ENCODE measurements at places on chromosomes 4 and X. TPM values are rescaled to one million over a fixed set of nuclear protein-coding genes. Genes with fewer than 3 reads are reported as not detected.
A peak's percentile ranks its signal among the peaks of the same experiment; 100 is the strongest.

PNMA6A gene
- polyA plus RNA-seq = 0.71 TPM

TMEM154 gene
- 0.58 TPM for polyA plus RNA-seq

GRCh38 chr4:139210486-139210885 is 33.5 kb upstream of the ELF2 start:
- DNase-seq = no peak
- H3K4me3 ChIP-seq = no peak overlapping the region
- H3K27me3 ChIP-seq = no peaks in the 10 kb centered on the region
- H3K4me1 ChIP-seq = peaks cover 9% of the 10 kb centered on the region
- no peaks in the 10 kb centered on the region for H3K36me3 ChIP-seq

DNA sequence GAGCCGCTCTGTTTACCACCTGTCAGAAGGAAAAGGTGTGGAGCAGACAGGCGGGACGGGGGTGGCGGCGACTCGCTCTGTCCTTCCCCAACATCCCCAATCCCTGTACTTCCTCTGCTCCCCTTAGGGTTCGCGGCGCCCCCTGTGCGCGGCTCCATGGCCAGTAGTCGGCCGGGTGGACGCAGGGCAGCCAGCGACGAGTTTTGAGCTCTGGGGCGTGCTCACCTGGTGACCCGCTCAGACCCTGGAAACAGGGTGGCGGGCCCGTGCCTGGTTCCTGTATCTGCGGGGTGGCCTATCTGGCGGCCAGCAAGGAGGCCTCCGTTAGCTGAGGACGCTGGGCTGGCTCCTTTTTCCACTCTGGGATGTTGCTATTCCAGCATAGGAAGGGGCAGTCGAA is 5.4 kb upstream of the MAGIX start:
- H3K36me3 ChIP-seq = no peaks in the 10 kb centered on the region
- peaks cover 8% of the 10 kb centered on the region for H3K27me3 ChIP-seq
- DNase-seq = no peak
- H3K4me1 ChIP-seq = no peaks in the 10 kb centered on the region
- H3K4me3 ChIP-seq = no peak overlapping the region

DNA sequence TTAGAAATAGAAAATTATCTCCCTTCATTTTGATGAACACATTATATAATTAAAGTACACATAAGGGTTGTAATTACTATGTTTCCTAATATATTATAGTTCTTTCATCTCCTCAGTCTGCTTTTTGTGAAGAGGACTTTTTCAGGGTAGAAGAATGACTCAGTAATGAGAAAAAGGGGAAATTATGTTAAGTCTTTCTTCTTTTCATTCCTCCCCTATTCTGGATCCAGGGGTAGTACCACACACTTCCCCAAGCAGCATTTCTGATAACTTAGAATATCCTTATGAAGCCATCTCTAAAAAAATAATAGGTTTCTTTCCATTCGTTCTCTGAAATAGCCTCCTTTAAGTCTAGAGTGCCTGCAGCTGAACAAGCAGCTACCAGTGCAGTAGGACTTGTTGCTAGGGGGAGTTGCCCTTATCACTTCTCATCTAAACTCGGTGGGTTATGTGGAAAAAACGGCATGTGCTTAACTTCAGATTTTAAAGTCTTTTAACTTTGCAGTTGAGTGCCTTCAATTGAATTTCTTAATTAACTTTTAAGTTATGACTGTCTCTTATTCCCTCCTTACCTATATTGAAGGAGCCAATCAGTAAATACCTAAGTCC is 184.8 kb downstream of the ARHGAP24 start:
- no peaks in the 10 kb centered on the region for H3K4me1 ChIP-seq
- no peaks in the 10 kb centered on the region for H3K36me3 ChIP-seq
- H3K27ac ChIP-seq = no peak overlapping the region
- no peak for DNase-seq

GRCh38 chr4:59240011-59240410 is 1960.1 kb upstream of the ADGRL3 start:
- no peaks in the 10 kb centered on the region for H3K27me3 ChIP-seq
- H3K27ac ChIP-seq = no peak overlapping the region
- H3K4me3 ChIP-seq = no peak overlapping the region
- no peak for DNase-seq
- no peaks in the 10 kb centered on the region for H3K36me3 ChIP-seq
- H3K4me1 ChIP-seq = no peaks in the 10 kb centered on the region

DNA sequence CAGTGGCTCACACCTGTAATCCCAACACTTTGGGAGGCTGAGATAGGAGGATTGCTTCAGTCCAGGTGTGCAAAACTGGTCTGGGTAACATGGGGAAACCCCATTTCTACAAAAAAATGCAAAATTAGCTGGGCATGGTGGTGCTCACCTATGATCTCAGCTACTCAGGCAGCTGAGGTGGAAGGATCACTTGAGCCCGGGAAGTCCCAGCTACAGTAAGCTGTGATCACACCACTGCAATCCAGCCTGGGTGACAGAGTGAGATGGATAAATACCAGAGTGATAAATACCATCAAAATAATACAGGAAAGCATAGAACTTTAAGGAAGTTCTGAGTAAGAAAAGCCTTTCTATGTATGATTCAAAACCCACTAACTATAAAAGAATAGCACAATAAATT is 52.8 kb downstream of the LRBA start:
- H3K27me3 ChIP-seq = no peaks in the 10 kb centered on the region
- H3K4me3 ChIP-seq = no peak overlapping the region
- H3K4me1 ChIP-seq = no peaks in the 10 kb centered on the region

- H3K4me3 ChIP-seq = no peak overlapping the region
- no peak for DNase-seq
- no peak overlapping the region for H3K27ac ChIP-seq
- no peaks in the 10 kb centered on the region for H3K4me1 ChIP-seq
Measured at GRCh38 chr4:174425669-174426068, 96.6 kb downstream of the HPGD start.

DNA sequence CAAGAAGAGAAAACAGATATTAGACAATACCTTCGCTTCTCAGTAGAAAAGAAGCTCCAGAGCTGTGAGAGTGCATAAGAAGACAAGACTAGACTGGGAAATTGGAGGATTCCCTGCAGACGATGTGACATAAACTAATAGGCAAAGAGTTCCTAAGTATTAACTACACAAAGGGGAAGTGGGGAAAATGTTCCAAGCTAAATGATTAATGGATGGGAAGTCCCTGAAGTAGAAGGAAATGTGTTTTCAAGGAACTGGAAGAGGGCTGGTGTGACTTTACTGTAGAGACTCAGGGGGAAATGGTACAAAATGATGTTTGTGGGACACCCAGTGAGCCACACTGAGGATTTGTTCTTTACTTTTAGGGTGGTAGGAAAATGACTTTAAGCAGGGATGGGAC is 69.7 kb upstream of the DCLK2 start:
- peak overlapping the region; percentile 59 for H3K27ac ChIP-seq
- H3K4me1 ChIP-seq = peaks cover 43% of the 10 kb centered on the region
- DNase-seq = no peak
- no peaks in the 10 kb centered on the region for H3K36me3 ChIP-seq

DNA sequence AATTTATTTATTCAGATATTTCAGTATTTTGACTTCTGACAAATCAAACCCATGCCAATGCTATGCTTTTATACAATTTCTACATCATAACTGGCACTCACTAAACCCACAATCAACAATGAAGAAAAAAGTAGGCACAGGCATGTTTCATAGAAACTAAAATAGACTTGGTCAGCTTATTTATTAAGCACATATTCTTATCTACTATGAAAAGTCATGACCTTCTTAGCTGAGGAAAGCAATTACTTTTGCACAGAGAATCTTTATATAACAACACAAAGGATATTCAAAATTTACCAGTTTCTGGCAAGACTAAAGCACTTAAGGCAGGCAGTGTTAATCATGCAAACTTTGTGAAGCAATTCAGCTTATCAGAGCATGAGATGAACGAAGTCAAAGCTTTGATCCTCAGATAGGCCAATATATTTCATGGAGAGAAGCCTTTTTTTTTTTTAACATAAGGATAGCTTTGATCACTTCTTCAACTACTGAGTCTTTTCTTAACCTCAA is 490.6 kb downstream of the INPP4B start:
- no peak overlapping the region for H3K4me3 ChIP-seq
- no peaks in the 10 kb centered on the region for H3K36me3 ChIP-seq
- no peaks in the 10 kb centered on the region for H3K4me1 ChIP-seq
- no peaks in the 10 kb centered on the region for H3K27me3 ChIP-seq
- DNase-seq = no peak

DNA sequence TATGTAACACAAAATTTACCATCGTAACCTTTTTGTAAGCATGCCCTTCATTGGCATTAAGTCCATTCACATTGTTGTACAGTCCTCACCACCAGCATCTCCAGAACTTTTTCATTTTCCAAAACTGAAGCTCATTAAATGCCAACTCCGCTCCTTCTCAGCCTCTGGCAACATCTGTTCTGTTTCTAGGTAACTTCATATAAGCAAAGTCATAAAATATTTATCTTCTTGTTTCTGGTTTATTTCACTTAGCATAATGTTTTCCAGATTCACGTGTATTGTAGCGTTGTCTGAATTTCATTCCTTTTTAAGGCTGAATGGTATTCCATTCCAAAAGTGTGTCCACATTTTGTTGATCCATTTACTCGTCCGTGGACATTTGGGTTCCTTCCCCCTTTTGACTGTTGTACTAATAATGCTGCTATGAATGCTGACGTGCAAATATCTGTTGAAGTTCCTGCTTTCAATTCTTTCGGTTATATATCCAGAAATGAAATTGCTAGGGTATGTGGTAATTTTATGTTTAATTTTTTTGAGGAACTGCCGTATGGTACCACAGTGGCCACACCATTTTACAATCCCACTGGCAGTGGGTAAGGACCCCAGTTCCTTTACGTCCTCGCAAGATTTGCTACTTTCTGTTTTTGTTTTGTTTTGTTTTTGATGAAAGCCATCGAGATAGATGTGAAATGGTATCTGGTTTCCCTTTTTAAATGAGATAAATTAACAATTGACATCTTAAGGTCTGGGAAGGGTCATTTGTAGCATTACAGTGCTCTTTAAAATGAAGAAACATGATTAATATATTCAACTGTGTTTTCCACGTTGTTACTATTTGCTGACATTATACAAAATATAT is 63.4 kb downstream of the PTTG2 start:
- H3K4me1 ChIP-seq = peaks cover 5% of the 10 kb centered on the region
- H3K27ac ChIP-seq = peak overlapping the region; percentile 16
- no peak overlapping the region for H3K4me3 ChIP-seq

- no peaks in the 10 kb centered on the region for H3K27me3 ChIP-seq
- no peak overlapping the region for H3K4me3 ChIP-seq
- no peak for DNase-seq
- peaks cover 4% of the 10 kb centered on the region for H3K36me3 ChIP-seq
- H3K4me1 ChIP-seq = no peaks in the 10 kb centered on the region
- H3K27ac ChIP-seq = no peak overlapping the region
Measured at GRCh38 chr4:99013884-99014523, 18.5 kb downstream of the METAP1 start.

DNA sequence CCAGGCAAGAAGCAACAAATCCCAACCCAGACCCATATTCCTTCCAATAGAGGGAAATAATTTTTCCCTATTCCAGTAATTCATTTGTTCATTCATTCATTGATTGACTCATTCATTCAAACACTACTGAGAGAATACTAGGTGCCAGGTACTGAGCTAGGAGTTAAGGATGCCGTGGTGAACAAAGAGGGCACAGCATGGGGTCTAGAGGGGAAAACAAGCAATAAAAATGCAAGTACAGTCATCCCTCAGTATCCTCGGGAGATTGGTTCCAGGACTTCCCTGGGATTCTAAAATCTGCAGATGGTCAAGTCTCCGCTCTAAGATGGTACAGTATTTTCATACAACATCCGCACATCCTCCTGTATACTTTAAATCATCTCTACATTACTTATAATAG is 18.7 kb downstream of the RASGEF1B start:
- H3K36me3 ChIP-seq = no peaks in the 10 kb centered on the region
- DNase-seq = no peak
- no peaks in the 10 kb centered on the region for H3K4me1 ChIP-seq
- H3K27ac ChIP-seq = no peak overlapping the region
- no peaks in the 10 kb centered on the region for H3K27me3 ChIP-seq
- H3K4me3 ChIP-seq = no peak overlapping the region

- H3K4me1 ChIP-seq = peaks cover 16% of the 10 kb centered on the region
- no peak overlapping the region for H3K27ac ChIP-seq
- no peaks in the 10 kb centered on the region for H3K27me3 ChIP-seq
- DNase-seq = no peak
Measured at GRCh38 chr4:3302786-3303564, 10.2 kb downstream of the RGS12 start.

- H3K27me3 ChIP-seq = no peaks in the 10 kb centered on the region
- H3K36me3 ChIP-seq = no peaks in the 10 kb centered on the region
- H3K4me3 ChIP-seq = no peak overlapping the region
- no peak overlapping the region for H3K27ac ChIP-seq
- no peak for DNase-seq
Measured at GRCh38 chr4:177968817-177969442, 526.7 kb upstream of the AGA start.

DNA sequence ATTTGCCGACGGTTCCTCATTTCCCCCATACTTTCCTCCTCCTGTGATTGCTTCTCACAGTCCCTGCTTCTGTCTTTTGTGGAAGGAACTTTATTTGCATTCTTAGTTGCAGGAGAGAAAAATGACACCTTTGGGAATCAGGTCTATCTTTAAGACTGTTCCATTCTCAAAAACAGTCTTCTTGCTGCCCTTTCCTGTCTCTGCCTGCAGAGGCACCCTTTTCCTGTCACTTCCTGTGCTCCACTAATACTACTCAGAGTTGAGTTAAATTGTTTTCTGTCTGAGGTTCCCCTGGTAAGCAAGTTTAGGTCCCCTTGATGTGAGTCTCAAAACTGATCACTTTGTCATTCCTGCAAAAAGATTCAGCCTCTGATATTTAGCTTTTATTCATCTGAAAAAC is 208.8 kb upstream of the CLNK start:
- no peaks in the 10 kb centered on the region for H3K4me1 ChIP-seq
- no peaks in the 10 kb centered on the region for H3K27me3 ChIP-seq
- no peaks in the 10 kb centered on the region for H3K36me3 ChIP-seq
- no peak overlapping the region for H3K27ac ChIP-seq
- no peak for DNase-seq

GRCh38 chrX:79259073-79259689 is 108.0 kb downstream of the ITM2A start:
- no peaks in the 10 kb centered on the region for H3K4me1 ChIP-seq
- H3K27me3 ChIP-seq = no peaks in the 10 kb centered on the region
- H3K4me3 ChIP-seq = no peak overlapping the region
- DNase-seq = no peak
- H3K36me3 ChIP-seq = no peaks in the 10 kb centered on the region

- no peak overlapping the region for H3K4me3 ChIP-seq
- H3K27ac ChIP-seq = no peak overlapping the region
- no peak for DNase-seq
- no peaks in the 10 kb centered on the region for H3K4me1 ChIP-seq
Measured at GRCh38 chrX:47091149-47091775, 13.0 kb downstream of the RGN start.

DNA sequence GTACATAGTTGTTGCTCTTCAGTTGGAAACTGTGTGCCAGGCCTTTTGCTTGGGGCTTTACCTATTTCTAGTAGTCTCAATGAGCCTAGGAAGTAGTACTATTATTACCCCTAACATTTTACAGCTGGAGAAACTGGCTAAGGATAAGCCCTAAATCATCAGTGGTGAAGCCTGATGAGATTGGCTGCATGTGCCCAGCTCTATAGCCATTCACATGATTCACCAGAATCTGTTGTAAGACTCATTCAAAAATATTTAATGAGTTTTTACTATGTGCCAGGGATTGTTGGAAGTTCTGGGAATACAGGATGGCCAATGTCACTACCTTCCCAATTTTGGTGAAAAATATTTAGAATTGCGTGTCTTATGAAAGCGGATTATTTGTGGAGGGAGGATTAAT is 2.8 kb downstream of the KIT start:
- no peak overlapping the region for H3K4me3 ChIP-seq
- no peak for DNase-seq
- peaks cover 13% of the 10 kb centered on the region for H3K4me1 ChIP-seq
- H3K36me3 ChIP-seq = no peaks in the 10 kb centered on the region

GRCh38 chr4:148955564-148956297 is 513.5 kb upstream of the NR3C2 start:
- H3K27ac ChIP-seq = no peak overlapping the region
- no peak overlapping the region for H3K4me3 ChIP-seq
- no peaks in the 10 kb centered on the region for H3K36me3 ChIP-seq
